ENCODE measurements at places on chromosomes 5 and 9.

DNA sequence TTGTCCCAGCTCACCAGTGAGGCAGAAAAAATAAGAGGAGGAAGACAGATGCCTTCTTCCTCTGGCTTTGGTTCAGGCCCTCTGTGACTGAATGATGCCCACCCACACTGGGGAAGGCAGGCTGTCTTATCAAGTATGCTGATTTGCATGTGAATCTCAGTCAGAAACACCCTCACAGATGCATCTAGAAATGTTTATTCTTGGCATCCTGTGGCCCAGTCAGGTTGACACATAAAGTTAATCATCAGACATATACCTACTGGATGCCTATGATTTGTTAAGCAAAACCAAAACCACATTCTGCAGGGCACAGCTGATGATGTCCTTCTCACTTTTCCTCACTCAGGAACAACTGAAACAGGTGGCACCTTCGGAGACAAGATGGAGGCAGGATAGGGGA lies 243.4 kb upstream of the KCNN2 start:
- DNase-seq, result no peak

GRCh38 chr9:117916291-117916690 lies 212.1 kb downstream of the TLR4 start:
- no peak for DNase-seq

GRCh38 chr5:61813361-61813760 lies 481.3 kb downstream of the ZSWIM6 start:
- DNase-seq, result no peak

DNA sequence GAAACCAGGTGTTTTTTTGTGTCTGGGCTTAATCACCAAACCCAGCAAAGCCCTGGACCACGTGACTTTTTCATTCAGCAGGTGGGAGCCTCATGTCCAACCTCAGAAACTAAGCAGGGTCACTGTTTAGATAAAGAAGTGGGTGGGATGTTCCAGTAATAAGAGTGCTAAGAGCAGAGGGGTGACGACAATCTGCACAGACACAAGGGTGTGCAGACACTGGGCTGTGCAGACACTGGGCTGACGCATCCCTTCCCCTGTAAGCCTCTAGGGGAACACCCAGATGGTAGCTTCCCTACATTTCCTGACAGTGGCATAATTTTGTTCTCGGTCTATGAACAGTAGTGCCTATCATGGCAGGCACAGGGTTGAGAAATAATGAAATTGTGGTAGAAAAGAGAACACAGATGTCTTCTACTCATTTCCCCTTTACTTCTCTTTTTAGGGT lies 85.1 kb downstream of the SAXO1 start:
- no peak for DNase-seq

DNA sequence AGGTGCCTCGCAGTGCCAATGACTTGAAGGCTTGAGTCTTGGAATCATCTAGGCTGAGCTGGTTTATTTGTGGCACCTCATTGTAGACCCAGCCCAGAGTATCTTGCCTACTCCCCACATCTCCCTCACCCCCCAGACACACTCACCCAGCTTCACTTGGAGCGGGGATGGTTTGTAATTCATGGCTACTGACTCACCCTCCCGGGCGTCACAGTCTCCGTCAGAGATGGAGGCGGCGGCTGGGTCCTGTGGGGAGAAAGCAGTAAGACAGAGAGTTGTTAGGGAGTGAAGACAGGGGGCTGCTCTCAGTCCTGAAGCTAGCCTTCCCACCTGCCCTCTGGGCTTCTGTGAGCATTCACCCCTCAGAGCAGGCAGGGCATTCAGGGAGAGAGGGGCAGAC lies 29.0 kb upstream of the MYORG start:
- no peak for DNase-seq

DNA sequence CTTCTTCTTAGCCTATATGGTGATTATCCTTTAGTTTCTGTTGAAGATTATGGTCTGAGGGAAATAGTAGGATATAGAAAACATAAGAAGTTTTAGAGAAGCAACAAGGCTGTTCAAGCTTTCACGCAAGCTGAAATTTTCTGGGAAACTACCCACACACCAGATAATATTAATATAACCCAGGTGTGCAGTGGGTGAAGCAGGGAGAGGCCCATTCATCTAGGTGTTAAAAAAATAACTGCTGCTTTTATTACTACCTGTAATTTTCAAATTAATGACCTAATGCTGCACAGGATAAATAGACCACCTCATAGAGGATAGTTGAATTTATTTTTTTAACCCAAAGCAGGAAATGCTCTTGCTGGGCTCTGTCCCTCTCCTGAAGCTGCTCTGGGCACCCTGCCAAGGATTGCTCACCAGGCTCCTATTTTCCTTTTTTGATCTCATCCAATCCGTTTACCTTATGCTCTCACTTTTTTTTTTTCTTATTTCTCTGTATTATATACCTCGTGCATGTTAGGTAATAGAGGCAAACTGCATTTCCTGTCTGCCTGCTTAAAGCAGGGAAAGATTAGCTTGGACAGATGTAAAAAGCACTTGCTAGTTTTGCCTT lies 124.3 kb upstream of the SLC12A2 start:
- DNase-seq, result peak; percentile 30

GRCh38 chr9:88979021-88979420 lies 12.2 kb upstream of the S1PR3 start:
- DNase-seq, result no peak

DNA sequence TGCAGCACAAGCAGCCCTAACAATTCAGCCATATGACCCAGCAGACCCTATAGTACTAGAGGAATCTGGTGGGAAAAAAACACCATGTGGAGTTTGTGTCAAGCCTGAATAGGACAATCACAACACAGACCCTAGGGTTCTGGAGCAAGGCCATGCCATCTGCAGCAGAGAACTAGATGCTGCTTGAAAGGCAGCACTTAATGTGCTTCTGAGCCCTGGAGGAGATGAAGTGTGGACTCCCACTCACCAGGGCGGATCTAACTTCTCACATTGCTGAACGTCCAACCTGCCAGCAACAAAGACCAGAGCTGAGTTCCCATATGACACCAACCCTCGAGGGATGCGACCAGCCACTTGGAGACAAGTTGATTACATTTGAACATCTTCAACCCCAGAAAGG lies 43.2 kb downstream of the GABBR2 start:
- no peak for DNase-seq

- DNase-seq, result no peak
These were observed 7.3 kb upstream of the RPS6 start for GRCh38 chr9:19387317-19387716.

DNA sequence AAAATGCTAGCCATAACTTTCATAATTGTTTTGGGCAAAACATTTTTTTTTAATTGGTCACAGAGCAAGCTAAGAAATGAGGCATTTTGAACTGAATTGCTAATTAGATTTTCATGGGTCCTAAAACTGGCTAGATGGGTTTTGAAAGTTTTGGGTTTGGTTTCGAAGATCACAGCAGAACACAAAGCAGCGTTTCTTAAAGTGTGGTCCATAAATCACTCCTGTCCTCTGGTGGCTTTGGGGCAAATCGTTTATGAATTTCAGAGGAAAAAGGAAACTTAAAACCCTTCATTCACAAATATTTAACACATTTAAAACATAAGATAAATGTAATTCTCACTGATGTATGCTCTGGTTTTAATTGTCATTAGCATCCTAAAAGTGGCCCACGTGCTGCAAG lies 503.7 kb downstream of the SPATA31D1 start:
- DNase-seq, result no peak

GRCh38 chr5:1783216-1783554 lies 16.5 kb downstream of the MRPL36 start:
- DNase-seq, result no peak

- no peak for DNase-seq
These were observed 54.6 kb upstream of the ABCA1 start for GRCh38 chr9:104982543-104982942.

GRCh38 chr5:43581398-43581797 lies 21.6 kb upstream of the NNT start:
- no peak for DNase-seq

DNA sequence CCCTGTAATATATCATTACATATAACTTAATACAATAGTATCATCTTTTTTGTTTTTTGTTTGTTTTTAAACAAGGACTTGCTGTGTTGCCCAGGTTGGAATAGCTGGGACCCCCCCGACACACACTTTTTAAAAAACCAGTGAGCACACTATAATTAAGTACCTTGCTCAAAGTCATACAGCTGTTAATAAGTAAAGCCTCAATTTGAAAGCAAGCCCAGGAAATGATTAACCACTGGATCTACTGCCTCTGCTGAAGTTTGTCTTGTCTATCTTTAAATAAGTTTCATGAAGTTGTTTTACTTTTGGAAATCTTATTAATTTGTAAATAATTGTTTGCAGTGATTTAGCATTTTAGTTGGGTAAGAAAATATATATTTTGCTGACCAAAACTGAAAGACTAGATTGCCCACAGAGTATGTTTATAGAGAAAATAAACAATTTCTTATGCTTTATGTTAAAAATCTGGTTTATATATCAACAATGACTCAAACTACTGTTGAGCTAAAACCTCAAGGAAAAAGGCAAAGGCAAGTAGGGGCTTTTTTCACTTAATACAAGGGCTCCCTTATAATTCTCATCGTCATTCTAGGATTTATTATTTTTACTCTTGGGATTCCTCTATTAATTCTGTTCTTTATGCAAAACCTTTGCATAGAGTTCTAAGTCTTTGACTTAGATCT lies 5.8 kb upstream of the CARNMT1 start:
- no peak for DNase-seq

DNA sequence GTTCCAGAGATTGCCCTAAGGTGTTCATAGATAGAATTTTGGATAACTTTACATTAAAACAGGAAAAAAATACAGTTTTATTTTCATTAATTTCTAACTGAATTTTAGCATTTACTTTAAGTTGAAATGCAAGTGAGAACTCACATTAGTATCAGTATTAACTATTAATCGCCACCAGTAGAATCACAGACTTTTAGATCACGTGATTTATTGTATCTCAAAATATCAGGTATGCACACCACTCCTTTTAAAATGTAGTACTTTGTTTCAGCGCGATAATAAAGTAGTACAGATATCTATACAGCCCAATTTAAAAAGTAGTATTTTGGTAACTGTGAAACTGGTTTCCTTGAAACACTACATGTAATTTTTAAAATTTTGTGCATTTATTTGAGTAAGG lies 978.7 kb downstream of the DNAH5 start:
- DNase-seq, result no peak

DNA sequence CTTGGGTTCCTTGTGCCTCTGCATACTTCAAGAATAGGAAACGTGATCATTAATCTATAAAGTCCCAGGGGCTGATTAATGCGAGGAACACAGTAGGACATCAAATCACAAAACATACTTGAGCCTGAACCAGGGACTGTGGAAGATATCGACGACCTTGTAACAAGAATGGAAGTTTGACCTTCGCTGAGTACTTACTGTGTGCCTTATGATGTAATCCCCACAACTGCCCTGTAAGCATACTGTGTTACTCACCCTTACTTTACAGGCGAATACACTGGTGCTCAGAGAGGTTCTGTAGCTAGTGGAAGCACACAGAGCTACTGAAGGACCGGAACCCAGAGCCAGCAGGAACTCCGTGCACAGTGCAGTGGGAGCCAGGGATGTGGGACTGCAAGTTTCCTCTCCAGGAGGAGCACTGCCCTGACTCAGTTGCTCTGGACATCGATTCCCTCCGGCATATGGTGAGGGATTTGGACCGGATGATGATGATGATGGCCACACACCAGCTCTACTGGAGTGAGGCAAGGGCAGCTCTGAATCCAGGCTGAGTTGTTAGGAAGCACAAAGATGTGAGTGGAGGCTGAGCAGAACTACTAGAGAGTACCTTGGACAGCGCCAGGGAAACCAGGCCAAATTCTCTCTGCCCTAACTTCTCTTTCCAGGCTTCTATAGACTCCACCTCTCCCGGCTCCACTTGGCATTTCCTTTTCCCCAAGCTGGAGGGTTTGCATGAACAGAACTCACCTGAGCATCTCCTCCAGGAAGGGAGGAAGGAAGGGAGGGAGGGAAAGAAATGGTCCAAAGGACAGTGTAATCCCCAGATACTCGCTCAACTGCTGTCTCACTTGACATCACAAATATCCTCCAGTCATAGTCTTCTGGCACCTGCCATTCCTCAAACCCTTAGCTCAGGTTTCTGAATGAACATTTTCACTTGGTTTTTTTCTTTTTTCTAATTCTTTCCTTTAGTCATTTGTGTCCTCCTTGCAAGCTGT lies 1.5 kb upstream of the GABBR2 start:
- DNase-seq, result no peak

DNA sequence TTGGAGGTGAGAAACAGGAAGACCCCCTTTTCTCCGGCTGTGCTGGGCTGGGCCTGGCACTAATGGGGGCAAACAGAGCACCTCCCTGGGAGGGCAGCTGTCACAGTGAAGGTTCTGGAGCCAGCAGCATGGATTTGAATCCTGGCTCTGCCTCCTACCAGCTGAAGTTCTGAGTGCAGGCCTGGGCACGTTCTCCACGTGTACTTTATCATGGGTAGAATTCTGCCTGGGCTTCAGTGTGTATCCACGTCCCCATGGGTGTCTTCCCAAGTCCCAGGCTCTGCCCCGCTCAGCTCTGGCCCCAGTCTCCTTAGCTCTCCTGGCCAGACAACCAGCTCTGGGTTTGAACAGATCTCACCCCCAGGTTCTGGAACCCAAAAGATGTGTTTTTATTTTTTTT lies 223.2 kb downstream of the PBX3 start:
- DNase-seq, result no peak

- DNase-seq, result no peak
These were observed 8.9 kb upstream of the MYO10 start for GRCh38 chr5:16944816-16945562.

DNA sequence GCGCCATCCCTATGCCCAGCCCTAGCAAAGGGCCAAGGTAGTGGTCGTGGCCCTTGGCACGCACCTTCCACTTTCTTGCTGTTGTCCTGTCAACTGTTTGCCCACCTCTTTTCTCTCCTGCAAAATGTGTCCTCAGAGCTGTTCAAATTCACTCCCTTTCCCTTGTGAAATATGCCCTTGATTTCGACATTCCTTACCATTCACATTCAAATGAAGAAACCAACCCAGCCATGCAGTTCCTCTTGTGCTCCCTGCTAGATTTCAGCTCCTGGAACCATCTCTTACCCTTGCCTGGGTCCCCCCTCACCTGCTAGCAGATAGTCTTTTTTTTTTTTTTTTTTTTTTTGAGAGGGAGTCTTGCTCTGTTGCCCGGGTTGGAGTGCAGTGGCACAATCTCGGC lies 19.6 kb upstream of the HRH2 start:
- no peak for DNase-seq

- no peak for DNase-seq
These were observed 265.7 kb upstream of the PANK3 start for GRCh38 chr5:168844922-168845296.

DNA sequence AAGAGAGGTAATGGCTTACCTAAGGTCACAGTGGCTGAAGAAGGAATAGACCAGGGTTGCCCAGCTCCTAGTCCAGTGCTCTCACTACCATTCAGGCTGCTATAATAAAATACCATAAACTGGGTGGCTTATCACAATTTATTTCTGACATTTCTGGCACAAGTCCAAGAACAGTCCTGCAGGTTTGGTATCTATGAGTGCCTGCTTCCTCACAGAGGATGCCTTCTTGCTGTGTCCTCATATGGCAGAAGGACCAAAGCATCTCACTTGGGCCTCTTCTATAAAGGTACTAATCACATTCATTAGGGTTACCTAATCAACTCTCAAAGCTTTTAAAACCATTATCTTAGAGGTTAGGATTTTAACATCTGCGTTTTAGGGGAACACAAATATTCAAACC lies 17.2 kb downstream of the STARD4 start:
- DNase-seq, result no peak

Data from NCI-H1436 treated with DMSO at 0.1 percent for 48 hours (cell line).